SK-MEL-5 (cell line): ENCODE measurements at places on chromosomes 5 and 9. TPM values are rescaled to one million over a fixed set of nuclear protein-coding genes. Genes with fewer than 3 reads are reported as not detected.

The IGFBPL1 gene
- 7.9 and 8.5 TPM in 2 replicates for total RNA-seq

The HSPB3 gene
- total RNA-seq = not detected in 2 replicates

The MRPL22 gene
- 23.8 and 24.7 TPM in 2 replicates for total RNA-seq

The NUDT2 gene
- total RNA-seq = 14.5 and 17.7 TPM in 2 replicates
